ENCODE measurements at places on chromosomes 2 and 18.
A peak's percentile ranks its signal among the peaks of the same experiment; 100 is the strongest.

DNA sequence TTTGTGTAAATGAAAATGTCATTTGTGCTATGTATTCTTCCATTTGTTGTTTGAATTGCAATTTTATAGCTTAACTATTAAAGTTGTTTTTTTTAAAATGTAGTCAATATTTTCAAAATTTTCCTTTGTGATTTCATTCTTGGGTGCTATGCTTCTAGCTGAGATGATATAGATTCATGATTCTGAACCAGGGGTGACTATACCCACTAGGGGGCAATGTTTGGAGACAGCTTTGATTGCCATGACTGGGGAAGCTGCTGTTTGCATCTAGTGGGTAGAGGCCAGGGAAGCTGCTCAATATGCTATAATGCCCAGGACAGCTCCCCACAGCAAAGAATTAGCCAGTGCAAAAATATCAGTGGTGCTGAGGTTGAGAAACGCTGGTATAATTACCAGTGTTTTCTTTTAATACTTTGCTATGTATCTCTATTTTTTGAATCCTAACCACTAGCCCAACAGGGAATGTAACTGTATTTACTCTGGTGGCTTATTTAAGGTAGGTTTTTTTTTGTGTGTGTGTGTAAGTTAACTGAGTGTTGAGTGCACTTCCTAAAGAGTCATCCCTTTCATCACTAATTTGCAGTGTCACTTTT lies 99.7 kb downstream of the MEP1B start:
- DNase-seq: no peak

GRCh38 chr2:129803032-129803431 lies 176.4 kb upstream of the RAB6C start:
- DNase-seq: no peak

GRCh38 chr2:215431290-215431689 lies 4.6 kb downstream of the FN1 start:
- no peak for DNase-seq

- peak; percentile 45 for DNase-seq
Observed at GRCh38 chr18:79374408-79375171, 21.1 kb upstream of the NFATC1 start.

DNA sequence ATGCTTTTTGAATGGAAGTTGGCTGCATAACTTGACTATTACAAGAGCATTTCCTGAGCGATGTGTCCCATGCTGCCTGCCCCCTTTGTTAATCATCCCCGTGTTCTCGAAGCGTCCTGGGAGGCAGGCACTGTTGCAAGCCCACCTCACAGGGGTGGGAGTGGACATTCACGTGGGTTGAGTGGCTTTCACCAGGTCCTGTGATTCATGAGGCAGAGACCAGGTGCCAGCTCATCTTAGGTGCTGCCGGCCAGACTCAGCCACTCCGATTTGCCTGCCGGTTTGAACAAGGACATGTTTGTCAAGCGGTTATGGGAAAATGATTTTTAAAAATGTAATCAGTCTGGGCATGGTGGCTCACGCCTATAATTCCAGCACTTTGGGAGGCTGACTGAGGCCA lies 112.5 kb downstream of the ZNF532 start:
- DNase-seq: no peak

GRCh38 chr2:137689549-137689948 lies 274.7 kb upstream of the HNMT start:
- DNase-seq: no peak

GRCh38 chr18:58095655-58096054 lies 51.6 kb downstream of the NEDD4L start:
- no peak for DNase-seq

DNA sequence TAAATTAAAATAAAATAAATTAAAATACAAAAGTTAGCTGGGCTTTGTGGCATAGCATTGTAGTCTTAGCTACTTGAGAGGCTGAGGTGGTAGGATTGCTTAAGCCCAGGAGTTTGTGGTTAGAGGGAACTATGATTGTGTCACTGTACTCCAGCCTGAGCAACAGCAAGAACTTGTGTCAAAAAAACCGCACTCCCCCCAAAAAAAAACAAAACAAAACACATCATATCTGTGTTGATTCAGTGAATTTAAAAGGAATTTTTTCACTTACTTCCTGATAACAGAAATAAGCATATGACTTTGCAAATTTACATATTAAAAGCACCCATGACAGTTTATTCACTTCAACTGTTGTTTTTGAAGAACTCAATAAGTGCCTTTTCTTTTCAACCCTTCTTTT lies 68.1 kb upstream of the PELI1 start:
- no peak for DNase-seq

DNA sequence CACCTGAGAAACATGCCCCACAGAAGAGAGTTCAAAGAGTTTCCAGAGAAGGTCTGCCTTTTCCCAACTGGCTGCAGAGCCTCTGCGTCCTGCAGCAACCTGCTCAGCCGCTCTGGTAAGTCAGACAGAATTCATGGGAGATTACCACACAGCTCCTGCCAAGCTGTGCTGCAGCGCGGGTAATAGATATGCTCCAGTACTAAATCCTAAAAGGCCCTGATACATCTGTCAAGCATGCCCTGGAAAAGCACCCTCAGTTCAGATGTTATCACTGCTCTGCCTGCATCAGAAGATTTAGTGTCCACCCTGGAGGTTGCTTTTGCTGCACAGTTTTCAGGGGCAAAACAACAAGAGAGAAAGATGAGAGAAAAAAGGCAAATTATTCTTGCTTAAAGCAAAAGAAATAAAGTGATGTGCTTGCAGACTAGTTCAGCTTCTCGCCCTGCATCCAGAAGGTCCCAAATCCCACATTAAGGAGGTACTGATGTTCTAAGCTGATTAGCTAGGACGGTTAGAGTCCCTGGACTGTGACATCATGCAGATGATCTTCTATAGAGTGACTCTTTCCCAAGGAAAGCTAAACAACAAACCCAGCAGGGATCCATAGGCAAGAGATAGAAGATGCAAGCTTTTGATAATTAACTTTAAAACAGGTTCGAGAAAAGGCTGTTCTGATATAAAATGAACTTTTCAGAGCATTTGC lies 488.6 kb downstream of the BCL11A start:
- no peak for DNase-seq

GRCh38 chr2:205197468-205198139 lies 484.7 kb upstream of the NRP2 start:
- no peak for DNase-seq

- no peak for DNase-seq
Observed at GRCh38 chr2:239677453-239678185, 276.8 kb upstream of the HDAC4 start.

GRCh38 chr2:194319222-194319992 lies 1337.6 kb upstream of the SLC39A10 start:
- no peak for DNase-seq

- DNase-seq: no peak
Observed at GRCh38 chr2:42792583-42793333, at the start of gene HAAO. HAAO (minus strand) TSS chr2:42792583; CDS start chr2:42792536, 47 bp downstream.

GRCh38 chr18:44796429-44797428 lies 116.0 kb downstream of the SETBP1 start:
- no peak for DNase-seq

GRCh38 chr2:59932341-59932740 lies 621.1 kb downstream of the BCL11A start:
- DNase-seq: no peak

DNA sequence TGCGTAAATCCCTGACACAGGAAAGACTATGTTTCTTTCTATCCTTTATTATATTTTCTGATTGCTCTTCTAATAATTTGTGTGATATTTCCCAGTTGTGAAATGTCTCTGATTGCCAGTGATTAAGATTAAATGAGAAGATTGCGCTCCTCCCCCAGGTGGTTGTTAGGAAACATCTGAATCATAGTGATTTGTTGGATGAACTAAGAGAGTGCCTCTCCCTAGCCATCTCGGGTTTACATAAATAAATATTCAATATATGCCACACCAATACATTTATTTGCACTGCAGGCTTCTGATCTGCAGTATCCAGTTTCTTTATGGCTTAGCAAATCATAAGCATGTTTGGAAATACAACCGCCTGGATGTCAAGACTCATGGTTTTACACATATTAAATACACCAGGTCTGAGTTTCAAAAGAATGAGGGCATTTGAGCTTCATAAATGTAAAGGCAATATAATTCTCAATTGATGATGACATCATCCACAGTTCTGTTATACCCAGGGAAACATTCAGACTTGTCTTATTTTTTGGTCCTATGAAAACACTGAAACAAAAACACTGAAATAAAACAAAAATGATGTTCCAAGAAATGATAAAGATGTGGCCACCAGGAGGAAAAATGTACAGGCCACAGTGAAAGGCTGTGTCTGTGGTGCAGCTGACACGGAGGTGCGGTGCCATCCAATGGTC lies 826.7 kb upstream of the ACVR2A start:
- no peak for DNase-seq

GRCh38 chr2:88245109-88245508 lies 75.0 kb downstream of the THNSL2 start:
- no peak for DNase-seq

DNA sequence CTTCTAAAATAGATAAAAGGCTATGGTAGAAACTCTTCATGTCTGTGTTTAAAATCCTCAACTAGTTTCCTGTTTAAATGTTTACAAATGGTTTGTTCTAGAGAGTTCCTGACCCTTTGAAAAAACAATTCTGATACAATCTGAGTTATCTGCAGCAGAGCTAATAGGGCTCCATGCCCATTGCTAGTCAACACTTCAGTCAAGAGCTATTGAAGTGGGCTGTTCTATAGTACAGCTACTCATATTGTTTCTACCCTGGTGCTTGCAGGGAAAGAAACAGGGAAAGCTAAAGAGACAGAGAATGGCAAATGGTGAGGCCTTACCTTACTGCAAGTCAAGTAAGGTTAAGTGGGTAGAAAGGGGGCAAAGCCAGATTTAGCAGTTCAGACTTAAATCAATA lies 112.3 kb upstream of the CAVIN2 start:
- DNase-seq: no peak

DNA sequence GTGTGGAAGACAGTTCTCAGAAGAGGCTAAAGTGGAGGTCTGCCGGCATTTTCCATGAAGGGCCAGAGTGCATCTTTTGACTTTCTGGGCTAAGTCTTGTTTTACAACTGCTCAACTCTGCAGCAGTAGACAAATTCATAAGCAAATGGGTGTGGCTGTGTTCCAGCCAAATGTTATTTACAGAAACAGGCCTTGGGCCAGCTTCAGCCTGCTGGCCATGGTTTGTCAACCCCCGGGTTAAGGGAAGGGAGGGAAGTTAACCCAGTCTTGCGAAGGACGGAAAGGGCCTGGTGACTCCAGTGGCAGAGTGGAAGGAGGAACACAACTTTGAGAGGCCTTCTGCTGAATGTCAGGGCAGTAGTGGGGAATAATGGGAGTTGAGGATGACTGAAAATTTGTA lies 34.3 kb upstream of the NCKAP5 start:
- DNase-seq: no peak

DNA sequence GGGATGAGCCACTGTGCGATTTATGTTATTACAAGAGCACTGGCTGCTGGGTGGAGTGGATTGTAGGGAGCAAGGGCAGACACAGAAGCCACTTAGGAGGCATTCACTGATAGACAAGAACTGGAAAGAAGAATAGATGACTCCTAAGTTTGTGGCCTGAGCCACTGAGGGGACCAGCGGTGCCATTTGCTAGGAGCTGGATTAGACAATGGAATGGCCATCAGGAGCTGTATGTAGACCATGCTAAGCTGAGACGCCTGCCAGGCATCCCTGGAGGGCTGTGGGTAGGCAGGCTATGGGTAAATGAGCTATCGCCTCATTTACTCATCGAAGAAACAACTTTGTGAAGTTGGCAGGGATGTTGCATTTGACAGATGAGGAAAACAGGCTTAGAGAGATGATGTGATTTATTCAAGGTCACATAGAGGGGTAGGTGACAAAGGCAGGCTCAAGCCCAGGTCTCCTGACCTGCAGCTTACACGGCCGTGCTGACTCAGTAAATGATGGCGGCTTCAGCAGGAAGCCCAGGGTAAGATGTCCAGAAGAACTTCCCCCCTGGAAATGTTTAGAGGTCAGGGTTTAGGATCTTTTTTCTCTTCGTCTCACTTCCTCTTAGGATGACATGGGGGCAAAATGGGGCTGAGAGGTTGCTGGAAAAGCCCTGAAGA lies 2.8 kb downstream of the MFSD2B start:
- DNase-seq: no peak

DNA sequence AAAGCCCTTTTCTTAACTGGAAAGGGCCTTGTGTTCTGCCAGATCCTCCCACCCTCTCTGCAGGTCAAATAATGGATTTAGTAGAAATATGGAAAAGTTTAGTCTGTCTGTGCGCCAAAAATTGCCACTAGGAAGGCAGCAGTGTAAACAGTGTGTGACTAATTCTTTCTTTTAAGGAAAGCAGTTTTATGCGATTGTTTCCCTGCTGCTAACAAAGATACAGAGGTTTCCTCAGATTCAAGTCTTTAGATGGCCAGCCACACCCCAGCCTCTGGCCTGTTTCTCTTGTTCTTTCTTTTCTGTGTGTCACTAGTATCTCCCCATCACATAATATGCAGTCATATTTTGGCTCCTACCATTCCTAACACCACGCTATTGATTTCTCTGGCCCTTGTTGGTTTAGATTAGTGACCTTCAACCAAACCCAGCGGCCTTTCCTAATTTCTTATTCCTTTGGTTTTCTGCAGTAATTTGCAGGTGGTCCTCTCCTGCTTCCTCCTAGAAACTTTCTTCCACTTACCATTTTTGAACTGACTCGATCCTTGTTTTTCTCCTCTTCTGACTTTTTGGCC lies 157.4 kb downstream of the LTBP1 start:
- DNase-seq: no peak

- no peak for DNase-seq
Observed at GRCh38 chr2:50962731-50963130, 69.2 kb downstream of the NRXN1 start.

Measured in activated CD8-positive, alpha-beta memory T cell treated with anti-CD3 and anti-CD28 coated beads, Interleukin-2, amount 50 U/mL, for 48 hours (primary cell).